Activated CD4-positive, alpha-beta T cell treated with anti-CD3 and anti-CD28 coated beads for 4 hours (primary cell): ENCODE measurements at places on chromosomes 3 and 15.

DNA sequence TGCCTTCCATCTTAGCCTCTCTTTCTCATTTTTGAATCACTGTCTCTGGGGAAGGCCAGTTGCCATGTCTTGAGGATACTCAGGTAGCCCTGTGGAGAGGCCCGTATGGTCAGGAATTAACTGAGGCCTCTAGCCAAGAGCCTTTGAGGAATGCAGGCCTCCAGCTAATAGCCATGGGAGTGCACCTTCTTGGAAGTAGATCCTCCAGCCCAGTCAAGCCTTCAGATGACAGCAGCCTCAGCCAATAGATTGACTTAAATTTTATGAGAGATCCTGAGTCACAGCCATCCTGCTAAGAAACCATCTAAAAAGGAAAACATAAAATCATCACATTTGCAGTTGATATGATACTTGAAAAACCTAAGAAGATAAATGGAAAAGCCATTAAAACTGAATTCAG, 112.5 kb upstream of the BNIP2 start:
- no peak for DNase-seq

DNA sequence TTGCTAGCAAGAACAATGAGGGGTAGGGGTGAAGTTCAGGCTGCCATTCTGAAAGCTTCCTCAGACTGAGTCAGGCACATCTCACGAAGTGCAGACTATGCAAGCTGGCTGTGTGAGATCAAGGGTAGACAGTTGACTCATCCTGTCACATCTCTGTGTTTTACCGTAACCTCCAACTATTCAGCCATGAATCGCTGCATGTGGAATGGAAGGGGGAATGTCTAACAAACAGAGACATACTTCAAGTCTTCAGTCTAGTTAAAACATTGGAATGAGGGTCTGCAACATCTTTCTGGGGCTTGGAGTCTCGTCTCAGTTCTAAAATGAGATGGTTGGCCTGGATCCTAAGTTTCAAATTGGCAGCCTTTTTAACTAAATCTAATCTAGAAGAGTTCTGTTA, 25.9 kb downstream of the AGTR1 start:
- DNase-seq = no peak

- DNase-seq = no peak
Observed at GRCh38 chr3:87161013-87161412, 66.1 kb upstream of the CHMP2B start.

GRCh38 chr3:23926736-23927135, 9.8 kb downstream of the RPL15 start:
- no peak for DNase-seq

GRCh38 chr3:58604031-58604430, 26.8 kb upstream of the FAM107A start:
- DNase-seq = no peak

- DNase-seq = no peak
Observed at GRCh38 chr3:150220041-150220440, 188.1 kb upstream of the TSC22D2 start.

DNA sequence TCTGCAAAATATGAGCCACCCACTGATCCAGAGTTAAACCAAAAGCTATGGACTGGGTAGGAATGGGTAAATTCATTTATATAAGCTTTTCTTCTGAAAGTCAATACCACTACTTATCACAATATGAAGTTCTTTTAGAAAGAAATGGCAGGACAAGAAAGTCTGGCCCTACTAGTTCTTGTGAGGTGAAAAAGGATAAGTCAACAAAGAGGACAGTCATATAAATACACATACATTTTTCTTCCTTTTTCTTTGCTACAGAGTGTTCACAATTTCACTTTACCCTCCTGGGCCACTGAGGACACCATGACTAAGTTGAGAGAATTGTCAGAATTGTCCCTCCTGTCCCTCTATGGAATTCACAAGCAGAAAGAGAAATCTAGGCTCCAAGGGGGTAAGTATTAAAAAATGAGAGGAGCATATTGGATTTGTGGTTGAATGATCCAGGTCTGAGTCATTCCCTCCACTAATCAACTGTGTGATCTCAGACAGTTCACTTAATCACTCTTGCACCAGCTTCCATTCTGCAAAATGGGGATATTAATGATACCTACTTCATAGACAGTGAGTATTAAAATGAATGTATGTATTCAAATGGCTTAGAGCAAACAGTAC, 27.6 kb downstream of the ACP3 start:
- no peak for DNase-seq

DNA sequence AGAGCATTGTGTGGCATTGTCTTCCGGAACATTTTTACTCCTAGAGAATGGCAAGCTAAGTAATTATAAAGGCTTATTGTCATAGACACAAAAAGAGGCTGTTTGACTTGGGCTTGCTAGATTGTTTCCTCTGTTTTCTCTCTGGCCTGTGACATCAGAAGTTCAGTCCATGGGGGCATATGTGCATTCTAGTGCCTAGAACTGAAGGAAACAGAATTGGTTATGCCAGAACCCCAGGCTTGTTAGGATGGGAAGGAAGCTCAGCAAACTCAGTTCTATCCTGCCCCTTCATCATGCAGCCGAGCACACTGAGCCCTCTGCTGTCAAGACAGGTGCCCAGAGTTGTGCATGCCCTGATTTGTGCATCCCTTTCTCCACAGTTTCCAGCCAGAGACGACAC, 131.3 kb downstream of the PDE8A start:
- no peak for DNase-seq

- no peak for DNase-seq
Observed at GRCh38 chr3:17287006-17287689, 402.4 kb downstream of the PLCL2 start.

GRCh38 chr15:51224428-51224827, 114.0 kb downstream of the CYP19A1 start:
- DNase-seq = no peak

DNA sequence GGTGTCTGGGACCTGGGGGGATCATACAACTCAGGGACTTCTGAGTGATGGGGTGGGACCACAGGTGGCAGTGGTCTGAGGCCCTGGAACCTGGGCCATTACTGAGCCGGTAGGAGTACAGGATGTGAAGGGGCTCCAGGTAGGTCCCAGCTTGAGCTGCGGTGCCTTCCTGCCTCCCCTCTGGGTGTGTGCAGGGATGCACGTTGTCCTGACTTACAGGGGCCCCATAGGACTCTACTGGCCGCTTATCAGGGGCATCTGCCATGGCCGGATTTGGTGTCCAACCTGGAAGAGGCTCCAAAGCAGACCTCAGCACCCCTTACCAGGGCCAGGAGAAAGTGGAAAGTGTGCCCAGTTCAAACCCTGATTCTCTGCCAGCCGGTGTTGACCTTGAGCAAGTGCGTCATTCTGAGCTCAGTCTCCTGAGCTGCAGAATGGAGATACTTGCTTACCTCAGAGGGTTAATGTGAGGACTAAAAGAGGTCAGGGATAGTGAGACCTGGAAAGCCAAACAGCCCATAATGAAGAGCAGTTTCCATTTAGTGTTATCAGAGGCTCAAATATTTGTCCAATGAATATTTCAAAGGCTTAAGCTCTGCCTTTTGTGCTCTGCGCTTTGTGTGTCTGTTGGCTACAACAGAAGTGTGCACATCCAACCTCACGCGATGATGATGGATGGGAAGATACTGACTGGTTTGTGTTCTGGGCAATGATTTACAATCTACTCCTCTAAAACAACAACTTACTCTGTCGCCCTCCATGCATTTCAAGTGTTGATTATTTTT, 35.4 kb upstream of the ESYT3 start:
- DNase-seq = no peak

GRCh38 chr3:1734494-1735122, 364.1 kb upstream of the CNTN4 start:
- no peak for DNase-seq

GRCh38 chr15:42908538-42908937, 12.0 kb downstream of the TTBK2 start:
- DNase-seq = no peak

GRCh38 chr3:55661571-55661970, 174.5 kb upstream of the WNT5A start:
- no peak for DNase-seq

DNA sequence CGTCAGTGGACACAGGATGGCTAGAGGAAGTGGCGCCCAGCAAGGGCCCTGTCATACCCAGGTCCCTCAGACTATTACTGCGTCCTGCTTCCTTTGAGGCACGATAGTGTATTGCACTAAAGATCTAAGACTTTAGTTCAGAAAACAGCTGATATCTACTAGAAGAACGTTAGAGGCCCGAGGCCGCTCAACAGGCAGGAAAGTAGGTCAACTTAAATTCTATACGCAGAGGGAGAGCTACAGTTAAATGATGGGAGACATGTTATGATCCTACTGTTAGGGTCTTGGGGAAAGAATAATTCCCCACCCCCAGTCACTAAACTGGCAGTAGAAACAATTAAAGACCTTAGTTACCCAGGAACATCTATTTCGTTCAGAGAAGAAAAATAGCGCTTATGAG, 317.8 kb downstream of the CHST2 start:
- DNase-seq = no peak

- no peak for DNase-seq
Observed at GRCh38 chr15:41408234-41408641, 5.9 kb upstream of the NDUFAF1 start.

DNA sequence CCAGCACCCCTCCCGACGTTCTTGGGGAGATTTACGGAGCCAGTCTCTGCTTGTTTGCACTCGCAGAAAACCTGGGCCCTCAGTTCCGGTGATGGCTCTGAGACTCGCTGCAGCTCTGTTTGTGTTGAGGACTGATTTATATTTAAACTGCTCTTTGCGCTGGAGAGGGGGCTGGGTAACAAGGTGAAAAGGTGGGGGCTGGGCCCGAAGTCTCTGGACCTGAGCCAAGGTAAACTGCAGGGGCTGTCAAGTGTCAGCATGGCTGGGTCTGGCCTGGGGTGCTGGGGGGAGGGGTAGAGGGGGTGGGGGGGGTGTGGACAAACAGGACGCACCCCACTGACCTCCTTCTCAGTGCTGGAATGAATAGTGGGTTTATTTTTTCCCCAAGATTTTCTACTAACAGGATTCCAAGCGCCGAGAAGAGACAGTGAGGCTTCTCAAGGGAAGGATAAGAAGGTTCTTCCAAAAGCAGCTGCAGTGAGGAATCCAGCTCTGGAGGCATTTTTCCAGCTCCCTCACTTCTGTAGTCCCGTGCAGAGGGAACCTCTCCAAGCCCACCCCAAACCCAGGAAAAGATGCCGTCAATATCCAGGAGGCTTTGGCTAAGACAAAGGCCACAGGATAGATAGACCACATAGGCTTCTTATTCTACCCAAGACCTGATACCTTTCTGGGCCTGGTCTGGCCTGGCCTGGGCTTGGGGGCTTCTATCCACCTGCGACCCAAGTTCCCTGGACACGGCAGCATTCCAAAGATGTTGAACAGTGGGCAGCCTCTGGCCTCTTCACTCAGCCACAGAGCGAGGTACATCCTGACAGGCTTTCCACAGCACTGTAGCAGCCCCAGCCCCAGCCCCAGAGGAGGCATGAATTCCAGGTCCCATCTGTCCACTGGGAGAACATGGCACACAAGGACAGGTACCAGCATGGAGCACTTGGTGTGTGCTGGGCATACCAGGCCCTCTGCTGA, 938 bp upstream of the SLCO2A1 start:
- no peak for DNase-seq

DNA sequence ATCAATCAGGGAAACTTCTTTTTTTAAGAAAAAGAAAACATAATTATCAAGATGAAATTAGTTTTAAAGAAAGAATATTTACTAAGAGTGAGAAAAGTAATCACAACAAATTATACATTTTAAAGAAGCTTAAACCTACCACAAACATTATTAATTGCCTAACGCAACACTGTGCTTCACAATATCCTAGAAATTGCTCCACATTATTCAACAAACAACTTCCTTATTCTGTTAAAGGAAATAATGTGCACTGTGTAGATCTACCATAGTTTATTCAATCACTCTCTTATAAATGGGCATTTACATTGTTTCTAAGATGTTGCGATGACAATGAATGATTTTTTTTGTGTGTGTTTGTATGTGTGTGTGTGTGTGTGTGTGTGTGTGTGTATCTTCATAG, 525.9 kb upstream of the KCNMB2 start:
- no peak for DNase-seq

GRCh38 chr3:138824114-138824506, 10.6 kb downstream of the PIK3CB start:
- no peak for DNase-seq

GRCh38 chr15:90572893-90573292, 43.2 kb downstream of the CRTC3 start:
- DNase-seq = no peak

DNA sequence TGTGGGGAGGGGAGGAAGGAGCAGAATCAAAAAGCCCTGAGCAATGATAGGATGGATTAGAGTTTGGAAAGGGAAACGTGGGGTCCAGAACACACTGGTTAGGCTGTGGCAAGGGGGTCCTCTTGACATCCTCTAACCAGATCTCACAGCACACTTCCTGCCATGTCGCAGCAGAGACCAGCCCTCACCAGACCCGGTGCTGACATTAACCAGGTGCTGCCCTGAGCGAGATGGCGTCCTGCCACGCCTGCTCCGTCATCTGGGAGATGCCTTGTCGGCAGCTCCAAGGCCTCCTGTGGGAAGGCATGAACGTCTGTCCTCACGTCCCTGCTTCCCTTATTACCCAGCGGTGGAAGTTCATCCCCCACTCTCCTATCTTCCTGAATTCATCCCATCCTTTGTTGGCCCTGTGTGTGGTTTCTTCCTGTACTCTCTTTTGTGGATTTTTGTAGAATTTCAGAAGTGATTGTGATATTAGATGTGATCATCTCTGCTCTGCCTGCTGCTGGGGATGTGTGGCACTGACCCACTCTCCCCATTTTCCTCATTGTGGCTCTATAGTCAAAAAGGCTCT, 29.4 kb upstream of the MYZAP start:
- DNase-seq = no peak

- no peak for DNase-seq
Observed at GRCh38 chr3:188259596-188259995, 105.6 kb downstream of the LPP start.

- no peak for DNase-seq
Observed at GRCh38 chr3:170107941-170108340, 70.1 kb downstream of the GPR160 start.

- no peak for DNase-seq
Observed at GRCh38 chr3:52211268-52211891, 13.4 kb downstream of the ALAS1 start.

- DNase-seq = no peak
Observed at GRCh38 chr15:85762039-85762755, 32.5 kb downstream of the KLHL25 start.

DNA sequence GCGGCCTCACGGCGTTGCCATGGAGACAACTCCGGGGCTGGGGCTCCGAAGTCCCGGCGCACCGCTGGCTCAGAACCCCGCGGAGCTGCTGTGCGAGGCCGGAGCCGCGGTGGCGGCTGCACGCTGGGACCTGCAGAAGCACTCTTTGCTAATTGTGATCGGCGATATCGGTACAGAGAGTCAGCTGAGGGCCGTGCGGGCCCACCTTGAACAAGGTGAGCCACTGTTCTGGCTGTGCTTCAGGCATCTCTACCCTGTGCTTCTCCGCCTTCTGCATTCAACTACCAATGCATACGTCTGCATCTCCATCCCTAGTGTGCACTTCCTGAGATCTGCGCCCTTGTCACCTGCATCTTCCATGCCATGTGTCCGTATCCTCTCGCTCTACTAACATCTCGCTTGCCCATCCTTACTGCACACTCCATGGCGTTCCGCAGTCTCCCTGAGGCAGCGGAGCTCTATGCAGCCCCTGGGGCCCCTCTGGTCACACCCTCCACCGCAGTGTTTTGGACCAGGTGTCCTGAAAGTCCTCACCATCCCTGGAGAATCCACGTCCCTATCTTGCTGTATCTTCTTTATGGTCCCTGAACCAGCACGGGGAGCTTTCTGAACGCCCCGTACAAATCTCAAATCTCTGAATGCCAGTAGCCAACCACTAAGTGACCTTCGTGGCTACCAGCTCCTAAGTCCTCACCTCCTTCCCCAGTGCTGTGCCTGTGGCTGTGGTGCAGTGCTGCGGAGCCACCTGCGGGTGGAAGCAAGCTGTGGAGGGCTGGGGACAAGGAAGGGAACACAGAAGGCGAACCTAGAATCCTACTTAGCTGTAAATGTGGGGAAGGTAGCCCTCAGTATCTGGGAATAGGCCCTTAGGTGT, 6.2 kb upstream of the MAP1A start:
- no peak for DNase-seq
